ENCODE measurements at places on chromosomes 5 and 9.

- DNase-seq = no peak
Measured at GRCh38 chr5:14306329-14306815, 163.2 kb downstream of the TRIO start.

DNA sequence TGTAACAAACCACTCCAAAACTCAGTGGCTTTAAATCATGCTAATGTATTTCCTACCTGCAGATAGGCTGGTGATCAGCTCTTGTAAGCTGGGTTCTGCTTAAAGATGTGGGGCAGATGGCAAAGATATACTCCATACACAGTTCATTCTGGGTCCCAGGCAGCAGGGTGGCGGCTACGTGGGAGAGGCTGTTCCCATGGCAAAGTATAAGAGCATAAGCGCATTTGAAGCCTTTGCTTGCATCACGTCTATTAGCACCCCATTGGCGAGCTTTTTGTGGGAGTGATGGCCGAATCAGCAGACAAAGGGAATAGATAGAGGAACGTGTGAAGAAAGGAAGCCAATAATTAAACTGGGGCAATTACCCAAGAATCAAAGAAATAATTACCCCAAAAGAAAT lies 523.1 kb downstream of the SPATA31D1 start:
- DNase-seq = no peak

- no peak for DNase-seq
Measured at GRCh38 chr9:109372246-109372645, 51.4 kb upstream of the EPB41L4B start.

DNA sequence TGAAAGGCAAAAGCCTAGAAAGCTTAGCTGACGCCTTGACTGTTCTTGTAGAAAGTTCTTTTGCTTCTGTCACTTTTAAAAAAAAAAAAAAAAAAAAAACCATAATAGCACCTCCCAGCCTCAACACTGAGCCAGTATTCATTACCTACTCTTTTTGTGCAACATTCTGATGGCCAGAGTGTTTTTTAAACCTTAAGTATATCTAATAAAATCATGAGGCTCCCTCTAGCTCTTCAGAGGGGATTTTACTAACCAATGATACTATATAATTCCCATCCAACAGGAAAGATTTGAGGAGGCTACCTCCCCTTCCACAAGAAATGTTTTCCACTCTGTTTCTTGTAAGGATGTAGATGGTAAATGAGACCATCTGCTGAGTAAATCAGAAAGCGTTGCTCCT lies 3.9 kb downstream of the BNC2 start:
- no peak for DNase-seq

DNA sequence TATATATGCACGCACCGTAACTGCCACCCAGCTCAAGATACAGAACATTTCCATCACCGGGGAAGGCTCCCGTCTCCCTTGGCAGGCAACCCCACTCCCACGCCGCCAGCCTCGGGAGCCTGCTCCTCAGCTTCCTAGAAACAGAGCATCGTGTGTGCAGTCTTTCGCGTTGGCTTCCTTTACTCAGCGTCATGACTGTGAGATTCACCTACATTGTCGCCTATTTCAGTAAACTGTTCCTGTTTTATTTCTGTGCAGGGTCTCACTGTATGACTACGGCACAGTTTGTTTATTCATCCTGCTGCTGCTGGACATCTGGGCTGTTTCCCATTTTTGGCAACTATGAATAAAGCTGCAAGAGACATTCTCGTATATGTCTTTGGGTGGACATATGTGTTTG lies 90.7 kb downstream of the STK10 start:
- no peak for DNase-seq

- DNase-seq = no peak
Measured at GRCh38 chr9:6195714-6196360, 19.8 kb upstream of the IL33 start.

GRCh38 chr9:129570450-129571297 lies 50.2 kb downstream of the C9orf50 start:
- no peak for DNase-seq

DNA sequence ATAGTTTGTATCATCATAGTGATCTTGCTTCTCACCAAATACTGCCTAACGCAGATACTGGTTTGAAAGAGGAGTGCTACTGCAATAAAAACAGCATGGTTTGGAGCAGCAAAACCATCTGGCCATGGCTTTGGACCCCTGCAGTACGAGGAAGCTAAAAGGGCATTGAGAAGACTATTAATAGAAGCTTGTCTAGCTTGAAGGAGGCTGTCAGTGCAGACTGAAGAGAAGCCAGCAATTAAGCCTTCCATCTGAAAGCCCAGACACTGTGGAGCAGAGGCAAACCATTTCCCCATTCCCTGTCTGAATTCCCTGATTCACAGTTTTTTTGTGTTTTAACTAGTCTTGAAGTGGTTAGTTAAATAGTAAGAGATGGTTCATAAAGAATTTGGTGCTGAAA lies 281.6 kb downstream of the PTPRD start:
- DNase-seq = no peak

- DNase-seq = no peak
Measured at GRCh38 chr5:63011158-63011557, 432.5 kb downstream of the LRRC70 start.

DNA sequence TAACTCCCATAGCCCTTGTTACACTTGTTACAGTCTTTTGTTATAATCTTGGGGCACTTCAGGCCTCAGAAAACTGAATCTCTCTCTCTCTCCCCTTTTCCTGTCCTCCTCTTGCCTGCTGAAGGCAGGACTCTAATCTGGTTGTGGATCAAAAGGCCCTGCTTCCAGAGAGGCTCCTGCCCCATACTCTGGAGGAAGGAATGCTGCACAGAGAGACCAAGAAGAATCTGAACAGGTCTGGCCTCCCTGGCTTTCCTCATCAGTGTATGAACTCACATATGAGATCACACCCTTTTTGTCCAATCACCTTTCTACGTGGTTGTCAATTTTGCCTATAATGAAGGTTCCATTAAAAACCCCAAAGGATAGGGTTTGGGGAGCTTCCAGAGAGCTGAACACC lies 26.2 kb upstream of the LVRN start:
- DNase-seq = no peak

DNA sequence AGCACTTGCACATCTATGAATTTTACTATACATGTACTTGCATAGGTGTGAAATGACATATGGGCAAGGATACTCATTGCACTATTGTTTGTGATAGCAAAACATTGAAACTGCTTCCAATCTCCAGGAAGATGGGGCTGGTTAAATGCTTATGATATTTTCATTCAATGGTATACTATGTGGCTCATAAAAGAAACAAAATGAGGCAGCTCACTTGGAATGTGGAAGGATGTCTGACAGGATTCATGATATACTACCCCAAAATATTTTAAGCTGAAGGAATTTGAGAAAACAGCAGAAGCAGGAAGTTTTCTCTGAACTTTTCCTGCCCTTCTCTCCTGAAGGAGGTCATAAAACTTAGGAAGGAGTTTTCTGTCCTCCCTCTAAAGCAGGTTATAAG lies 99.6 kb upstream of the CAST start:
- no peak for DNase-seq

- no peak for DNase-seq
Measured at GRCh38 chr5:136213919-136214493, 21.0 kb upstream of the SMIM32 start.

GRCh38 chr9:114163517-114163951 lies 8.2 kb downstream of the COL27A1 start:
- no peak for DNase-seq

DNA sequence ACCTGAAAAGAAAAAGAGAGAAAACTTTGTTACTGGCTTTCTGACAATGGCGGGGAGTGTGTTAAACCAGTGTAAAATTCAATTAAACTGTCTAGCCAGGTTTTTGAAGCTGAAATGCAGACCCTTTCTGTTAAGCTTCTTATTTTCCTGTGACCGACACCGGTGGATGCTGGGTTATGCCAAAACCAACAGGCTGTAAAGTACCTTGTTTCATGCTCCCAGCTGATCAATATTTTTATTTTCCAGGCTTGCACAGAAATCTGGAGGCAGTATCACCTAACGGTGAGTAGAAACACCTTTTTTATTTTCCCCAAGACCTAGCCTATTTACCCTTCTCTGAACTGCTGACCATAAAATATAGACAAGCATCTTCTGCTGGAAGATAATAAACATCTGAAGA lies 94.9 kb upstream of the GRHPR start:
- no peak for DNase-seq

DNA sequence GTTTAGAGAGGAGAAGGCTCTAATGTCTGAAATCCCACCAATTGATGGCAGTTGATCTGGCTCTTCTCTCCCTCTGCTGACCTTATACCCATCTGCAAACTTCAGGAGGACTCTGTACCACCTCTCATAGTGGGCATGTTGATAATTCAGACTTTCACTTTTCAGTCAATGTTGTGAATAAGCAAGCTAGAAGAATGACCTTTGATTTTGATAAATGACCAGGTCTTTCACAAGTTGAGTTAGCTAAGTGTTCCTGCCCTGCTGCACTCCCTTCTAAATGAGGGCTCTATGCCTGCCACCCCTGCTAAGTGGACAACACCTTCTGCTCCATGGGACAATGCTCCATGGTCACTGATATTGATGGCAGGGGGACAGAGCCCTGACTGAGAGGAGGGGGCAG lies 74.7 kb downstream of the SPRY4 start:
- DNase-seq = no peak

All from GM12892 (cell line).